ENCODE measurements at places on chromosomes 16 and 17. TPM values are rescaled to one million over a fixed set of nuclear protein-coding genes. Genes with fewer than 3 reads are reported as not detected.

BAIAP3 gene
- 27.7 TPM for total RNA-seq

PRPSAP1 gene
- 39.6 TPM for total RNA-seq

MYH13 gene
- not detected for total RNA-seq

FHOD1 gene
- total RNA-seq: 45.8 TPM

KAT7 gene
- total RNA-seq: 53.6 TPM

STAC2 gene
- total RNA-seq: not detected

VASN gene
- 0.27 TPM for total RNA-seq

KRTAP4-3 gene
- total RNA-seq: not detected

SPIRE2 gene
- 0.54 TPM for total RNA-seq

P3H4 gene
- 8.6 TPM for total RNA-seq

DNA sequence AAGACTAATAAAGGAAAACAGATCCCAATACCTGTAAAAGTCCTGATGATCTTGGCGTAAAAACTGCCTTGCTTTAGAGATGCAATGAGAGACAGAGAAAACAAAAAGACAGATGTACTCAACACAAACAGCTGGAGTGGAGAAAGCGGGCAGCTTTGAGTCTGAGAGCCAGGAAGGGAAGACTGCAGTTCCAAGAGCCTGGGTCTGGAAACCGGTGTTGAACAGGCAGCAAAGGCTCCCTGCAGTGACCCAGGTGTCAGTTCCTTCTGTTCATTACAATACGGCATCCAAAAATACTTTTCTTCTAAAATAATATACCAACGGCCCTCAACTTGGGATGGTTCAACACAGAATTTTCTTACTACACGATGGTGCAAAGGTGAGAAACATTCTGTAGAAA lies 29.6 kb downstream of the VPS53 start:
- no peak for DNase-seq

DNA sequence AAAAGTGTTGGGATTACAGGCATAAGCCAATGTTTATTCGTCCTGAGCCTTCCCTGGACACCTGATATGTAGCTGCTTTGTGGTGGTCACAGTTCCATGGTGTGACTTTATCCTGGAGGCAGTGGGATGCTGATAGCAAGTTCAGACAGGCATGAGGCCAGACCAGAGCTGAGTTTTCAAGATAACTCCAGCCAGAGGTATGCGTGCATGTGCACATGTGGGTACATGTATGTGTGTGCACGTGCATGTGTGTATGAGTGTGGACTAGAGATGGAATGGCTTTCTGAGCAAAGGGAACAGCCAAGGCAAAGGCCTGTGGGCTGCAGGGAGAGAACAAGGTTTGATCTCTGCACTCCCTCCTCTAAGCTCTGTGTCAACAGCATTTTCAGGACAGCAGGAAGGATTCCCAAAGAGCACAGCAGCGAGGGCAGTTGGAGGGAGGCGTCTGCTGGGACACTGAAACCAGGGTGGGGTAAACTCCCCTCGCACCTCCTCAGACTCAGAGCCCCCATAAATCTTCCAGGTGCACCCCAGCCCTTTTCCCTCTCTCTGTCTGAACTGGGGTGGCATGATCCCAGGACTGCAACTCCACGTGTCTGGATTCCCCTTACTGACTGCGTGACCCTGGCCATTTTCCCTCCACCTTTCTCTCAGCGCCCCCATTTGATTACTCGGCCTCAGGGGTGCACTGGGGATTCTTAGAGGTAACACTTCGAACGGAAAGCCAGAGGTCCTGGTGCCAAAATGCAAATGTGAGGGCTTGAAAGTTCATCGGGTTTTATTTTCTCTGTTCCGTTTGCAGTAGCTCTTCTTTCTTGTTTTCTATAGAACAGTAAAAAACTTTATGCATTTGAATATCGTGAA lies 15.3 kb downstream of the NLRC5 start:
- DNase-seq: no peak

- no peak for DNase-seq
Observed at GRCh38 chr16:78669994-78670393, 570.5 kb downstream of the WWOX start.

DNA sequence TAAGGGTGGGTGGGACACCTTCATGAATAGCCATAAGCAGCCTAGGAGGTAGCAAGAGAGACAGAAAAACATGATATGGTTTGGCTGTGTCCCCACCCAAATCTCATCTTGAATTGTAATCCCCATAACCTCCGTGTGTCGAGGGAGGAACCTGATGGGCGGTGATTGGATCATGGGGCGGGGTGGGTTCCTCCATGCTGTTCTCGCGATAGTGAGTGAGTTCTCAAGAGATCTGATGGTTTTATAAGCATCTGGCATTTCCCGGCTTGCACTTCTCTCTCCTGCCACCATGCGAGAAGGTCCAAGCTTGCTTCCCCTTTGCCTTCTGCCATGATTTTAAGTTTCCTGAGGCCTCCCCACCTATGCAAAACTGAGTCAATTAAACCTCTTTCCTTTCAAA lies 259.1 kb upstream of the ERCC4 start:
- DNase-seq: no peak

DNA sequence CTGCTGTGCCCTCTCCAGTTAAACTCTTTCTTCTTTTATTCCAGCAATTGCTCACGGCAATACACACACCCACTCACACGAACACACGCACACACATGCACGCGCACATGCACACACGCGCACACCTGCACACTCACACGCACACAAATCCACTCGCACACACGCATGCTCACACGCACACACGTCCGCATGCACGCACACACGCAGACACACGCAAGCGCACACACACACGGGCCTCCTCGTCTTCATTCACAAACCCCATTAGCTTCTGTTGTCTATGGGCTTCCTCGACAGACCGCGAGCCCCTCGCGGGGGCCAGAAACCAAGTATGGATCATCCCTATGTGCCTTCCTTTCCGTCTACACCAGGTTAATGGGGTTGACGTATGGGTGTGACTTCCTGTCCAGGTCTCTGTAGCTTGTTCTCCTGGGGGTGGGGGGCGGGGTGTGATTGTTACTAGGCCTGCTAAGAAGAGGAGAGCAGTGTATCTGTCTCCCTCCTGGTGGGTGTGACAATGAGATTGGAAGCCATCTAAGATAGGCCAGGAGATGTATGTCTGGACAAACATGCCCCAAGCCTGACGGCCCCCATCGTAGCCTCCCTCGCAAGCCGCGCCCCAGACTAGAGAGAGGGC lies 670 bp upstream of the CTF1 start:
- peak; percentile 9 for DNase-seq

GRCh38 chr17:34665150-34665806 lies 85.9 kb downstream of the TMEM132E start:
- DNase-seq: no peak

DNA sequence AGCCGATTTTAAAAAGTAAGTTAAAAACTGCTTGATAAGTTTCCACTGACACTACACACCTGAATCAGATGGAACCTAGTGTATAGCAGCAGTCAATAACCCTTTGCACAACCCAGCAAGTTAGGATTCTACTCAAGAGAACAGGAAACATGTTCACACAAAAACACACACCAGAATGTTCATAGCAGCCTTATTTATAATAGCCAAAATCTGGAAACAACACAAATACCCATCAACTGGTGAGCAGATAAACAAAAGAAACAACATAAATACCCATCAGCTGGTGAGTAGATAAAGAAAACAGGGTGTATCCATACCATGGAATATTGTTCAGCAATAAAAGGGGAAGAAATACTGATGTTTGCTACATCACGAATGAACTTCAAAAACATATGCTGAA lies 2.7 kb upstream of the CDH11 start:
- DNase-seq: no peak

DNA sequence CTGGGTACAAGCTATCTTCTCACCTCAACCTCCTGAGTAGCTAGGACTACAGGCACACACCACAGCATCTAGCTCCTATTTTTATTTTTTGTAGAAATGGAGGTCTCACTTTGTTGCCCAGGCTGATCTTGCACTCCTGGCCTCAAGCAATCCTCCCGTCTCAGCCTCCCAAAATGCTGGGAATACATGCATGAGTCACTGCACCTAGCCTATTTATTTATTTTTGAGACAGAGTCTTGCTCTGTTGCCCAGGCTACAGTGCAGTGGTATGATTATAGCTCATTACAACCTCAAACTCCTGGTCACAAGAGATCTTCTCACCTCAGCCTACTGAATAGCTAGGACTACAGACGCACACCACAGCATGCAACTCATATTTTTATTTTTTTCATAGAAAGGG lies 40.1 kb upstream of the RGS9 start:
- DNase-seq: no peak

DNA sequence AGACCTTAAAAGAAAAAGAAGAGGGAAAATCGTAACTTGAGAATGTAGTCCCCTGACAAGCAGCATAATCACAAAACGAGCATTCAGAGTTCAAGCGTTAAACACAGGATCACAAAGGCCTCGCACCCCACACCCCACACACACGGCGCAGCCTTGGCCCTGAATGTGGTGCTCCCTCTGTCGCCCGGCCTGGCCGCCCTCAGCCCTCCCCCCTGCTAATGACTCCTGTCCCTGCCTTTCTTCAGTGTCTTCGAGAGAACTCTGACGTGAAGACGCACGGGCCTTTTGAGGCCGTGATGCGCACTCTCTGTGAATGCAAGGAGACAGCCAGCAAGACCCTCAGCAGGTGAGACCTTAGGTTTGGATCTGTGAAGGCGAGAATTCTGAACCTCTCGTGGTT lies 47.5 kb upstream of the ENDOV start:
- no peak for DNase-seq

DNA sequence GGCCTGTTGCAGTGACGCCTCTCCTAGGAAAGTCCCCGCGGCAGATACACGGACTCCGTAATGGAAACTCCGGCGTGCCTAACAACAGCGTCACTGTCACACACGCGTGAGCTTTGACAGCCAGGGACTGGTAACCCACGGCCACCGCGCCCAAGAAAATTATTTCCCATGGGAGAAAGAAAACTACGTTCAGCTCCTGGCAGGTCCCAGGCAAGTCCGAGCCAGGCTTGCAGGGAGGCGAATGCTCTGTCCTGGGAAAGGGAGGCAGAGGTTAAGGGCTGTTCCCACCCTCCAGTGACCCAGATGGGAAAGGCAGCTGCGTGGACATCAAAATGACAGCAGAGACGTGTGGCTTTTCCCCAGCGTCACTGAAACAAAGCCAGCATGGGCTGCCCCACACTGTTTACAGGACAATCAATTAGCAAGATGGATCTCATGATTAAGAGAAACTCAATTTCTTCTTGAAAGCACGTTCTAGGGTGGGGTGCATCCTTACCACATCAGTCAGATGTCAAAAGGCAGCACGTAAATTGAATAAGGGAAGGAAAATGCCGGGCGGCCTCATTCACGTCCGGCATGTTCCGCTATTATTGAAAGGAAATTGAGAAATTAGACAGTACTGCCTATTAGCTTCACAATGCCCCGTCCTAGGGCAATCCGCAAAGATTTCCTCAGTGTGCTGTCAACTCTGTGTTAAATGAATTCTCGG lies 82.5 kb downstream of the NXN start:
- no peak for DNase-seq

GRCh38 chr16:50708373-50709060 lies 15.1 kb downstream of the NOD2 start:
- no peak for DNase-seq

DNA sequence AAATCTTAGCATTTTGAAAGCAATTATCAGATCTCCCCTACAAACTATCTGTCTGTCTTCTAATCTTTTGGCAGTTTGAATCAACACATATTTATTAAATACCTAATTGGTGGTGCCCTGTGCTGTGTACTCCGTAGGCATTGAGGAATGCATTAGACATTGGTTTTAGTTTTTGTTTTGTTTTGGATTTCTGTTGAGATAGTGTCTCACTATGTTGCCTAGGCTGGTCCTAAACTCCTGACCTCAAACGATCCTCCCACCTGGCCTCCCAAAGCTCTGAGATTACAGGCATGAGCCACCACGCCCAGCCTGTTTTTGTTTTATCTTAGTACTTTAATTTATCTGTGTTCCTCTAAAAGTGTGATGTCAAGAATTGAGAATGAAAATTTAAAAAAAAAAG lies 124.8 kb upstream of the RBL2 start:
- no peak for DNase-seq

DNA sequence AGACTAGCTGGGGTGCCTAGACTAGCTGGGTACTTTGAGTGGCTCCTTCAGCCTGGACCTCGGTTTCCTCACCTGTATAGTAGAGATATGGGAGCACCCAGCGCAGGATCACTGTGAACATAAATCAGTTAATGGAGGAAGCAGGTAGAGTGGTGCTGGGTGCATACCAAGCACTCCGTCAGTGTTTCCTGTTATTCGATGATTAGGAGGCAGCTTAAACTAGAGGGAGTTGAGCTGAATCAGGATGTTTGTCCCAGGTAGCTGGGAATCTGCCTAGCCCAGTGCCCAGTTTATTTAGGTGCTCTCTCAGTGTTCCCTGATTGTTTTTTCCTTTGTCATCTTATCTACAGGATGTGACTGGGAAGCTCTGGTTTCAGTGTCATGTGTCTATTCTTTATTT lies 8.4 kb upstream of the TMEM235 start:
- no peak for DNase-seq

Measured in hematopoietic multipotent progenitor cell (in vitro differentiated cells).